GM04504 (cell line): ENCODE measurements at places on chromosomes 5 and 9.

DNA sequence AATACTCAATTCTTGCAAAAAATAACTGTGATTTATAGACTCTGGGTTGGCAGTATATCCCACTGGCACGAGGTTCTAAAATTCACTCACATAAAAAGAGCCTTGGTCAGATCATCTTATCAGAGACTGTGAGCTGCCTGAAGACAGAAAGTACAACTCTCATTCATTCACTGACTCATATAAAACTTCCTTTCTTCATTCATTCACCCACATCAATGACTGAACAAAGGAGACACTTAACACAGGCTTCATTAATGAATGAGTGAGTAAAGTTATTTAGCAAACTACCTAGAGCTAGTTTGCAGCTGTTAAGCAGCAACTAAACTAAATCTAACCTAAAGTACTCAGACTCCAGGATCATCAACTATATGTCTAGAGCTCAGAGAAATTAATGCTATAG is 214.7 kb downstream of the DENND1A start:
- no peak for DNase-seq

DNA sequence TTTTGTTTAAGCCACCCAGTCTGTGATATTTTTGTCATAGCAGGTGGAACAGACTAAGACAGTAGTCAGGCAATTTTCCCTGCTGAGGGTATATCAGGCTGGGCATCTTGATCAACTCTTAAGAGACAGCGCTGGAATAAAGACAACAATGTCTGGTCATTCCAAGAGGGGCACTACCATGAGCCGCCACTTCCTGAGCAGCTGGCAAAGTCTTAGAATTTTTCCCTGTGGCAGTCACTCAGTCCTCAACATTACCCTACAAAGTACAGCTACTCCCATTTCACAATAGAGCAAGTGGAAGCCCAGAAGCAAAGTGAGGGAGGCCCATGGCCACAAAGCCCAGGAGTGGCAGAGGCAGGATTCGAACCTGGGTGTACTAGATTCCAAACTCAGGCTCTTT is 74.8 kb downstream of the SH3PXD2B start:
- DNase-seq = no peak

GRCh38 chr9:91541734-91542133 is 118.1 kb upstream of the NFIL3 start:
- DNase-seq = no peak

DNA sequence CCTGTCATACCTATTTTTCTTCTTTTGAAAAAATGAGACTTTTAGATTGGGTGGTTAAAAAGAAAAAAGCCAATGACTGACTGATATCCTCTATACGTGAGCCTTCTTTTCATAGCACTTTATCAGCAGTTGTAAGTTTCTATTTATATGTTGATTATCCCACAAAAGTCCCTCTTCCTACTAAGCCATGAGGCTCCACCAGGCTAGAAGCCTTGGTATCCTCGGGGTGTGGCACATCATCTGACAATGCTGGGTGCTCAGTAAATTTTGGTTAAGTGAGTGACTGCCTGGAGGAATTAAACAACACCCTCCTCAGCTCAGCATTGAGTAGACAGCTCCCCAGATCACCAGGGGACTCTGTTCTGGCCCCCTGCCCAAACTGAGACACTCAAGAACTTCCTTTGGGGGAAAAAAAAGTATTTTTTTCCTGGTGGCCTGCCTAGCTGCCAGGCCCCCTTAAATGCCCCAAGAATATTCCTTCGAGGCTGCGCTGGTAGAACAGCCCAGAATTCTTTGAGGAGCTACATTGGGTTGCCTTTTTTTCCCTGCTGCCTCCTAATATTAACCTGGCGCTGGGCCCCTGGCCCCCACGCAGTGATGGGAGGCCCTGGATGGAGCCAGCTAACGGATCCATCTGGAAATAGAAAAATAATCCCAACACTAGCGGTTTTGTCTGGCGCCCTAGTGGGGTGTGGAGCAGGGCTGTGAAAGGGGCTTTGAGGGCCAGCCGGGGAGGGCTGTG is 23.4 kb upstream of the COL27A1 start:
- DNase-seq = no peak

DNA sequence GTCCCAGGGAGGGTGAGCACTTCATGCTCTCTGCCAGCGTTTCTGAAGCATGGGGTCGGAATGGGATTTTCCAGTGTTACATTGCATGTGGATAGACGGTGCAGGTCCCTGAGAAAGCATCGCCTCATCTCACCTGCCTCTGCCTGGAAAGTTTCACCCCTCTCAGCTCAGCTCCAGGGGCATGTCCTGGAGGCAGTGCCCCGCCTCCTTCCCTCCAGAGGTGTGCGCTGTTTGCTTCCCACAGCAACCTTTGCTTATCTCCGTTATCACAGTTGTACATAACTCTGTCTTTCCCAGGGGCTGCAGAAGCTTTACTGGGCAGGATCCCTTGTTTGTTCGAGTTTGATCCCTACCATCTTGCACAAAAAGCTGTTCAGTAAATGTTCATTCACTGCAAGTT is 10.7 kb upstream of the CREBRF start:
- DNase-seq = no peak

GRCh38 chr5:90967851-90968250 is 409.3 kb downstream of the ADGRV1 start:
- DNase-seq = no peak

GRCh38 chr9:13267743-13268142 is 11.7 kb downstream of the MPDZ start:
- peak; percentile 53 for DNase-seq

- DNase-seq = no peak
These were observed 221.7 kb downstream of the KIAA0825 start for GRCh38 chr5:94396687-94397086.

- peak; percentile 30 for DNase-seq
These were observed 232.1 kb downstream of the SH3GL2 start for GRCh38 chr9:17810728-17811571.

- DNase-seq = peak; percentile 92
These were observed 16.0 kb downstream of the ZNF462 start for GRCh38 chr9:106878934-106879333.

- DNase-seq = no peak
These were observed 206.6 kb upstream of the RASA1 start for GRCh38 chr5:87061046-87061445.

- DNase-seq = no peak
These were observed 43.3 kb downstream of the PRRX2 start for GRCh38 chr9:129708793-129709192.

DNA sequence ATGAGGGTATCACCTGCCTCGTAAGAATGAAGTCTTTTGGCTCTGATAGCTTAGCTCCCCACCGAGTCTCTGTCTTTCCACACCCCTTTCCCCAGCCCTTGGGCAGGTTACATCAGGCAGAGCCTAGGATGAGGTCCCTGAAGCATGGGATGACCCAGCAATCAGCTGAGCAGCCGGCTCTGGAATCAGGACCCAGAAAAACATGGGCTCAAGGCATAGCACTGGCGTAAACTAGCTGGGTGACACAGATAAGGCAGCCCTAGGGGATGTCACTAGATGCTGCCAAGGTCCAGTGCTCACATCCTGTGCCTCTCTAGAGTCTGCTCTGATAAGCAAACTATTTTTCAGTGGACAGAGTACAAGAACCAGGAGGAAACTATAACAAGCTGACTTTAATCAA is 26.6 kb downstream of the IDNK start:
- DNase-seq = no peak

DNA sequence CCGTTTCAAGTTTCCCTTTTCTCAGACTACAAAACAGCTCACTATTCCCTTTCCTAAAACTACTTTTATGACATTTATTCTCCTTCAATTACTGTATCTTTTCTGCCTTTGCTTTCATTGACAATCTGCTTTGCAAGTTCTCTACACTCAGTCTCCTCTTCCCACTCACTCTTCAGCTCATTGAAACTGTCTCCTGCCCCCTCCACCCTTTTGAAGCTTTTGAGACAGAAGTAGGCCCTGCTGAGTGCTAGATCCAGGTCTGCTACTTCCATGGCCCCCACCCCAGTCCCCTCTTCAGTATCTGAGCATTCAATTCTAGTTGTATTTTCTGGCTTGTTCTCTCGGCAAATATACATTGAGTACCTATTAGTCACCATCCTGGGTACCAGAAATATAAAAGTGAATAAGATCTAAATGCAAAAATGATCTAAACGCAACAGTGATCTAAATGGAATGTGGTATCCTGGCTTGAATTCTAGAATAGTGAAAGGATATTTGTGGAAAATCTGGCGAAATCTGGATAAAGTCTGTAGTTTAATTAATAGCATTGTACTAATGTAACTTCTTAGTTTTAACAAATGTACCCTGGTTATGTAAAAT is 58.4 kb downstream of the OR2K2 start:
- DNase-seq = no peak

DNA sequence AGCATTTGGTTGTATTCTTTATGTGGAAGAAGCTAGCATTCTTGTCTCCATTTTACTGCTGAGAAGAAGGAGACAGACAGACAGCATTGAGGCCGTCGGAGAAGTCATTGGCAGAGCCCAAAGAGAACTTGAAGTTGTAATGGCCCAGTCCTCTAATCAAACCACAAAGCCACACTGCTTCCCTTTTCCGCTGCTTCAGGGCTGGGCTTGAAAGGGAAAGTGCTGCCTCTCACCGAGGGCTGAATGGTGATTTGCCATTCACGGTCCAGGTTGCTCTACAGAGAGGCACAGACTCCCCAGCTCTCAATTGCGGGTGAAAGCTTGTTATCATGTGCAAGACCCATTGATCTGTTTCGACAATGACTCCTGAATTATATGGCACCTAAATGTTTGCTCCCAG is 25.6 kb upstream of the POU4F3 start:
- no peak for DNase-seq

DNA sequence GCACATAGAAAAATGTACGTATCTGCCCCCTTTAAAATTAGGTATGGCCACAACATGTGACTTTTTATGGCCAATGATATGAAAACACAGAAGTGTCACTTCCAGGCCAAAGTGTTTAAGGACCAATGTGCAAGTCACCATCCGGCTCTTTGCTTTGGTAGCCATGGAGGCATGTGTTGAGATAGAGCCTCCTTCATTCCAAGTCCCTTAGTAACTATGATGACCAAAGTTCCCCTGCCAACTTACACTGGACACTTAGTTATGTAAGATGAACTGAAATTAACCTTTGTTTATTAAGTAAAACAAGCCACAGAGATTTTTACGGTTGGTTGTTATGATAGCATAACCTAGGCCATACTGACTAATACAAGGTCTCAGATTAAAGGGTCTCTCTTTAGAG is 51.0 kb downstream of the FBN2 start:
- DNase-seq = no peak

DNA sequence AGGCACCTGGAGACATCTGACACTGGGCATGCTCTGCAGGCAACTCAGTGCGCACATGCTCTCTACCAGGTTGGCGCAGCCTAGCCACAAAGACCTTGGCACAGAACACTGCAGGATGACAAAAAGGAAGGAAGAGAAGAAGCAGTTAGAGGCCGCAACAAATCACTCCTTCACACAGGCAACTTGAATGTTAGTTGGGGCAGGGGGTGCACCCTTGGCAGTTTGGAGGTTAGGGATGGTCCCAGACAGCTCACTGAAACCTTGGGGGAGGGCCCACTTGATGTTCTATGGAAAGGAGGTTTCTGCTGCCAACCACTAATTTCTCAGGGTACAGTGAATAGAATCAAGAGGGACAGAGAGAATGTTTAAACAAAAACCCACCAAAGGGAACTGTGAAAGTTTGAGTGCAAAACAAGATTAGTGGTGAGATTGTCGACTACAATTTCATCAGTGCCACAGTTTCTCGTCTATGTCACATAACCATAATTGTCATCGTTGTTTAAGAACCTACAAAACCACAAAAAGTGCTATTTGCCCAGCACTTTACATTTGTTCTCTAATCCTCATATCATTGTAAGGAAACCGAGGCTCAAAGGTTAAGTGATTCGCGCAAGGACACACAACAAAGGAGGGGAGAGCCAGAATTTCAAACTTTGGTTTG is 48.7 kb downstream of the FBXW11 start:
- no peak for DNase-seq

GRCh38 chr5:103821361-103821760 is 258.8 kb upstream of the NUDT12 start:
- no peak for DNase-seq

- no peak for DNase-seq
These were observed 699.3 kb upstream of the WWC1 start for GRCh38 chr5:167592114-167592513.

- DNase-seq = peak; percentile 68
These were observed 48.6 kb upstream of the TLE1 start for GRCh38 chr9:81737871-81738507.

GRCh38 chr5:169772688-169773087 is 135.6 kb downstream of the DOCK2 start:
- no peak for DNase-seq

- no peak for DNase-seq
These were observed 510 bp downstream of the NOXA1 start for GRCh38 chr9:137423514-137424291.

- DNase-seq = no peak
These were observed 163.6 kb downstream of the SPATA31D1 start for GRCh38 chr9:82152181-82152580.

- DNase-seq = no peak
These were observed 21.0 kb upstream of the GSN start for GRCh38 chr9:121246821-121247561.

DNA sequence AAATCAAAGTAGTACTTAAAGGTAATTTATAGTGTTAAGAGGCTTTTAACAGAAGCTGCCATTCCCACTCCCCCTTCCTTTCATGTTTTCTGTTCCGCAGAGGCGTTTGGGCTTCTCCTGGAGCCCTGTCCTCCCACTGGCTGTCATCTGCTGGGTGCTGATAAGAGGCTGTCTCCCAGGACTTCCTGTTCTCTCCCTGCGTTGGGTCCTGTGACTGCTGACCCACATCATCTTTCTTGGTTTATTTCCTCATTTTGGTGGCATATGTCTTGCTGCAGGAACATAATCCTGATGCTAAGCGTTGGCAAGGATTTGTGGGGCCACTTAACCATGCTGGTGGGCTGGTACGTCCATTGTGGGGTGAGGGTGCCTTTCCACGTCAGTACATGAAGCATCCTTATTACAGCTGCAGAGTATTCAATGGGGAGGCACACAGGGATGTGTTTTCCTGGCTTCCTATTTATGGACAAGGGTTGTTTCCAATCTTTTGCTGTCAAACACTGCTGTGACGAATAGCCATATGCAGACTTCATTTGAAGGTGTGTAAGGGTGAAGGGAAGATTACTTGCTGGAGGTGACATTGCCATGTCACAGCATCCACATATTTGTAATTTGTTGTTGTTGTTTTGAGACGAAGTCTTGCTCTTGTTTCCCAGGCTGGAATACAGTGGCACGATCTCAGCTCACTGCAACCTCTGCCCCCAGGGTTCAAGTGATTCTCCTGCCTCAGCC is 22.3 kb upstream of the RNF130 start:
- DNase-seq = no peak

DNA sequence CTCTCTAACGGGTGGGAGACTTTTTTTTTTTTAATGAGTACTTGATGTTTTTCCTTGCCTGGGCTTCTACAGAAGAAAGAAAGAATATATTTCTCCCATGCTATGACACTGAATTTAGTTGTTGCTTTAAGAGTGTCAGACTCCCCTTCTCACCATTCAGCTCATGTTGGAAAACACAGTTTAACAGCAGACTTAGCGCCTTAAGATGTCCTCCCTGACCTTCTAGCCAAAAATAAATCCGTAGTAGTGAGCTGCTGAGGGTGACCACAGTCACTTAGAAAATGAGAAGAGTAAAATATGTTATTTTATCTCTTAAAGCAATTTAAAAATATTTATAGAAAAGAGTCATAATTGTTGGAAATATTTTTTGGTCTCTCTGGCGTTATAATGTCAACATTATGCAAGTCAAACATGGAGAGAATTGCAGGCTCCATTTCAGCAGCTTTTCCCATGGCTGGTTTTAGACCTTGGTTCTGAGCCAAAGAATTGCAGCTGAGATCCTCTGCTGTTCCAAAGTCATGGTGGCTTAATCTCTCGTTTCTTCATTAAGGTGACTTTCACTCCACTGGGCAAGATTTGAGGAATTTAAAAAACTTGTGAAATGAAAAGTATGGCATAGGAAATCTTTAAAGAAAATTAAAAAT is 143.5 kb downstream of the GHR start:
- DNase-seq = no peak
